ENCODE measurements at places on chromosomes 11 and 22.

GRCh38 chr22:23841292-23841691, 2.5 kb upstream of the DERL3 start:
- no peak for DNase-seq

DNA sequence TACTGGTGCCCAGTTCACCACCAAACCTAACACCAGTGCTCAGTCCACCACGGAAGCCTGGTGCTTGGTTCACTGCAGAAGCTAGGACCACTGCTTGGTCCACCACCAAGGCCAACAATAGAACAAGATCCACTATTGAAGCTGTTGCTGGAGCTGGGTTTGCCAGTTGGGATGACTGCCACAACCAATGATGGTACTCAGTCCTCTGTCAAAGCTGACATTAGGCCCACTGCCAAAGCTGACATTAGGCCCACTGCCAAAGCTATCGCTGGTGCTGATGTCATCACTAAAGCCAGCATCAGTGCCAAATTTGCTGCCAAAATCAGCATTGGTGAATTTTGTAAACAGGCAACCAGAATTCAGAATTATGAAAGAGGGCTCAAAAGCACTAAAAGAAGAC, 1850.2 kb upstream of the RAG2 start:
- DNase-seq = no peak

- no peak for DNase-seq
Measured at GRCh38 chr22:32674925-32675825, 126.3 kb upstream of the TIMP3 start.

- peak; percentile 65 for DNase-seq
Measured at GRCh38 chr11:68841718-68842426, at the start of gene CPT1A. Gene CPT1A, minus strand, starts transcription at chr11:68841916. Its CDS starts 26,442 bp downstream, at chr11:68815474.

- DNase-seq = no peak
Measured at GRCh38 chr11:114259124-114259526, 37.1 kb upstream of the NNMT start.

GRCh38 chr22:49026494-49027367, 800.9 kb downstream of the BRD1 start:
- no peak for DNase-seq

GRCh38 chr11:113774174-113774503, 647 bp upstream of the ZW10 start:
- no peak for DNase-seq

DNA sequence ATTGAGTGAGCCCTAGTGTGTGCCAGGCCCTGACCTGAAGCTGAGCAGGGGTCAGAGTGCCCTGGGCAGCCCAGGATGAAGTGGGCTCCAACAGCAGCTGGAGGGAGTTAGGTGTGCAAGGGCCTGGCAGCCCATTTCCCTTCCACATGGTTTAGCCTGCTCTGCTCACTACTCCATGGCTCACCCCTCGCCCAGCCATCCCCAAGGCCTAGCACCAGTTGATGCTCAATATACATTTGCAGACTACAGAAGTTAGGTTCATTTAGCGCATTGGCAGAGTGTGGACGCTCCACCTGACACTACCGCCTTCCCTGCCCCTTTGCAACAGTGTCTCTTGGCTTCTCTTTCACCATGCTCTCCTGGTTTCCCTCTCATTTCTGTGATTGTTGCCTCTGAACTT, 3.8 kb downstream of the ATG16L2 start:
- DNase-seq = no peak

DNA sequence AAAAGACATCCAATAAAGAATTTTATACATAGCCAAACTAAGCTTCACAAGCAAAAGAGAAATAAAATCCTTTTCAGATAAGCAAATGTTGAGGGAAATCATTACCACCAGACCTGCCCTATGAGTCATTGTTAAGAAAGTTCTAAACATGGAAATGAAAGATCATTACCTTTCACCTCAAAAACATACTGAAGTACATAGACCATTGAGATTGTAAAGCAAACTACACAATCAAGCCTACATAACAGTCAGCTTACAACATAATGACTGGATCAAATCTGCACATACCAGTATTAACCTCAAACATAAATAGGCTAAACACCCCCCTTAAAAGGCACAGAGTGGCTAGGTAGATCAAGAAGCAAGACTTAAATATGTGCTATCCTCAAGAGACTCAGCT, 501.0 kb upstream of the LUZP2 start:
- DNase-seq = no peak

- DNase-seq = no peak
Measured at GRCh38 chr11:86234831-86235461, 9.6 kb upstream of the EED start.

DNA sequence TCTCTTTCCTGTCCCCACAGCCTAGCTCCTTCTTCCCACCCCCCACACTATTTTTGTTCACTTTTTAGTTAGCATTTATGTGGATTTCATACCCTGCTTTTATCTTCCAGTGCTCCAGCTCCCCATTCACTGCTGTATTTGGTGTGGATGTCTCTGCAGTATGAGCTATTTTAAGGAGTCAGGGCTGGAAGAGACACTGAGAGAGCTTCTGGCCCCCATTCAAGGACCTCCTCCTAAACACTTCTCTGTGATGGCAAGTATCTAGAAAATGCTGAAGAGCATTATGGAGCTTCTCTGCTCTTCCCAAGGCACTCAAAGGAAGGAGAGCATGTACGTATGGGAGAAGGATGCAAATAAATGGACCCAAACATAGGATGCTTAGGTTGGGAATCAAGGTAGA, 79.5 kb downstream of the RAB30 start:
- no peak for DNase-seq

DNA sequence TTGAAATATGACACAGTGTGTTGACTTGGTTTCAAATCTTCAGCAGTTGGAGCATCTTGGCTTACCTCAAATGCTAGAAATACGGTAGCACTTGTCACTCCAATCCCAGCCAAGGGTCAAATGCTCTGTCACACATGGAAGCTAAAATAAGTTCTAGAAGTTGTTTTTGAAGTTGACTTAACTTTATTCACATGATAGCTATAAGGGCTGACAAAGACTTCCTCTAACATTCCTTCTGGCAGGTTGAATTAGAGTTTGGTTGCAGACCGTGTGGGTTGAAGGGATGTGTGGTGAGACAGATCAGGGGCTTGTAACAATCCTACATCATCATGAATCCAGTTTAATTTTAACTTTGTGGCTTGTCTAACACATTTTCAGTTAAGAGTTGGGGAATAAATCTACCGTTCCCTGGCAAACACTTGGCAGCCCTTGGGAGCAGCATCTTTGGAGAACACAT, 4.6 kb downstream of the SLN start:
- no peak for DNase-seq

DNA sequence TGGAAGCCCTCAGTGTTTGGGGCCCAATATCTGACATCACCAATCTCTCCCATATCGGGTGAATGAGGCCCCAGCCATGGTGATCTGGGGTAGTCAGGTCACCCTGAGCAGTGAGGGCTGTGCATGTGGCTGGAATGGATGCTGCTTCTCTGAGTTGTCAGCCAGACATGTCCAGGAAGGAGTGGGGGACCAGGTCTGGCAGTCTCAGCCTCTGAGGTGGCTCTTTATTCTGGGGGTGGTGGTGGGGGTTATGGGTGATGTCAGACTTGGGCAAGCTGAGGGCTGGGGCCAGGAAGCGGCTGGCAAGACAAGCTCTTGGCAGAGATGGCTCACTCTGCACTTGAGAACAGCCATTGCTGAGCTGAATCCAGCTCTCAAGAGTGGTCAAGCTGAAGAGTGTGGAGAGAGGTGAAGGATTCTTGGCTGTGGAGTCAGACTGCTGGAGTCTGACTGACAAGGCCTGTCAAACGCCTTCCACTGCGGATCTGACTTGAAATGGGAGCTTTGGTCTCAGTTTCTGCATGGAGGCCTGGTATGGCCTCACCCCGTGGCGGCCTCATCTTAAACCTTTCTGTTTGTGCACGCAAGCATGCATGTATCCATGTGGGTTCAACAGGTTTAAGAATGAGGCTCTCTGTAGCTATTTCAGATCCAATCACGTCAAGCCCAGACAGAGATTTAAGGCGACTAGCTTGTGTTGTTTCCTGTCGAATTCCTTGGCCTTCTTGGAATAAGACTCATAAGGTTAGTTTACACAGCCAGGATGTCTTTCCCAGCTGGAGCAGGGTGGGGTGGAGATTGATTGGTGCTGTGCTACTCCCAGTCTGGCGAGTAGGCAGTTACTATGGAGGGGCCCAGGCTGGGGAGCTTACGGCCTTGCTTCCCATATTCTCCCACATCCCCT, 83.9 kb upstream of the TIMP3 start:
- DNase-seq = no peak

DNA sequence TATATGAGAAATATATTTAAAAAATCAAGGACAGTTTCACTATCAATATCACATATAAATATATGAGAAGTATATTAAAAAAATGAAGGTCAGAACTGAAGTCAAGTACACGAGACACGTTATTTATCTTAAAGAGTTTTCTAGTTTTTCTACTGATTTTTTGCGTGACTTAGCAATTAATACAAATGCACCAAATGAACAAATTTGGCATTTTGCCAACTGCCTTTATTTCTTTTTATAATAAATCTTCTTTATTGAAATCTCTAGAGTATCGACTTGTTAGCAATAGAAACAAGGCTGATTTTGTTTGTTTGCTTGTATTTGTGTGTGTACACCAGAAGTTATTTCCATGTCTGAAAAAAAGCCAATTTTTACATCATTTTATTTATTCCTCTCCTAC, 1684.7 kb upstream of the RAG2 start:
- no peak for DNase-seq

GRCh38 chr11:109304159-109304558, 117.8 kb upstream of the C11orf87 start:
- DNase-seq = no peak

- no peak for DNase-seq
Measured at GRCh38 chr22:23571486-23571885, 8.6 kb downstream of the IGLL1 start.

DNA sequence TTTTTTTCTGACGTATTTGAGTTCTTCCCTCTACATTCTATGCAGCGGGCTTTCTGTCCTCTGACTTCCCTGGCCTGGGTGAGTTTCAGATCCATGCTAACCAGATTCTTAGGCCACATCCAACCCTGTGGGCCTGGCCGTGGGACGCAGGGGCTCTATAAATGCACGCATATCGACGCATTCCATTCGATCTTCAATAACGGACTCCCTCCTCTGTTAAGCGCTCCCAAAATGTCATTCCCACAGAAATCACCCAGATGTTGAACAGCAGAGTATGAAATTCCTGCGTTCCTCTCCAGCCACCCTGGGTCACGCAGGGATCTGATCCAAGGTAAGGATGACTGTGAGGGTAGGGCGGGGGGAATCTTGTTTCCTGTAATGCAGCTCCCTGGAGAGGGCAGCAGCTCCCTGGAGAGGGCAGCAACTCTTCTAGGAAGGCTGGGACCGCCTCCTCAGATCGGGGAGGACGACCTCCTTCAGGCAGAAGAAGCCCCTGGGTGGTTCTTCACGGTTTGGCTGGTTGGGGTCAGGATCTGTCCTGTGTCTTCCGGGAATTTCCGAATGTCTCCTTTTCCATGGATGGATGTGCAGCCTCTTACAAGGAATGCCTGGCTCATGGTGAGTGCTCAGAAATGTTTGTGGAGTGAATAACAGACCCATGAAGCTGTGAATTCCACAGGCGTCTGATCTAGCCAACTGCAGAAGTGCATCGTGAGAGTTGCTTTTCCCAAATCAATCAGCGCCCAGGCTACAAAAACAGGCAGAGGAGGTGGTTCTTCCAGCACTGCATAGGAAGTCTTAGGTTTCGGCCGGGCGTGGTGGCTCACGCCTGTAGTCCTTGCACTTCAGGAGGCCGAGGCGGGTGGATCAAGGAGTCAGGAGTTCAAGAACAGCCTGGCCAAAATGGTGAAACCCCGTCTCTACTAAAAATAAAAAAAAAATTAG, 12.2 kb downstream of the MRGPRD start:
- no peak for DNase-seq

Data from CD4-positive, alpha-beta T cell treated with Interleukin-2 at 100 ng/mL for 4 hours (primary cell).